Spinal cord (tissue), 10 donors: ENCODE measurements at places on chromosomes 7 and 10. TPM values are rescaled to one million over a fixed set of nuclear protein-coding genes. Genes with fewer than 3 reads are reported as not detected.
A peak's percentile ranks its signal among the peaks of the same experiment; 100 is the strongest.

The FBXO24 gene
- 0.40 TPM for total RNA-seq

The WDFY4 gene
- 3.8 TPM for total RNA-seq

The HDAC9 gene
- total RNA-seq: 27.8 TPM

The OPN4 gene
- total RNA-seq: not detected

The FFAR4 gene
- total RNA-seq: 0.30 TPM

The SYCE1 gene
- total RNA-seq: 0.83 TPM

The TEX36 gene
- 0.40 TPM for total RNA-seq

DNA sequence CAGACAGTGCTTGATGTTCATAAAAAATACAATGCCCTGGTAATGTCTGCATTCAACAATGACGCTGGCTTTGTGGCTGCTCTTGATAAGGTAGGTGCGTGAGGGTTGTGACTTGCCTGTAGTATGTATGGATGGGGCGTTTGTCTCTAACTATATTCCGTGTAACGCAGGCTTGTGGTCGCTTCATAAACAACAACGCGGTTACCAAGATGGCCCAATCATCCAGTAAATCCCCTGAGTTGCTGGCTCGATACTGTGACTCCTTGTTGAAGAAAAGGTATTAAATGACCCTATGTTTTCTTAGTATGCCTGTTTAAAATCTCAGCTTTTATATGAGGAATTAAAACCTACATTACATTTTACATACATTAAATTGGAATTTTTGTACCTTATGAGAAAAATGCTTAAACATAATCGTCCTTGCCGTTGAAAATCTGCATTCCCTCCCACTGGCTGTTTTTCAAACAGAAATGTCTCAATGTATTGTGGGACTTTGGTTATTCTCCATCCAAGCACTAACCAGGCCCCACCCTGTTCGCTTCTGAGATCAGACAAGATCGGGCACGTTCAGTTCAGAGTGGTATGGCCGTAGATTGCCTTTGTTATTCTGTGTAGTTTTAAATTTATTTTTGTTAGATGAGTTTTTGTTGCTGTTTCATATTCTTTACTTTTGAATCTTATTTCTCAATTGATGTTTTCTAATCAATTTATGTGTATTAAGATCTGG, 85.3 kb downstream of the CUL1 start:
- H3K4me3 ChIP-seq: no peak overlapping the region
- H3K36me3 ChIP-seq: peaks cover 35% of the 10 kb centered on the region
- no peak overlapping the region for H3K27ac ChIP-seq
- H3K27me3 ChIP-seq: no peaks in the 10 kb centered on the region
- DNase-seq: no peak

GRCh38 chr7:104106108-104106905, 101.5 kb downstream of the ORC5 start:
- no peaks in the 10 kb centered on the region for H3K27me3 ChIP-seq
- no peak overlapping the region for H3K4me3 ChIP-seq
- no peak overlapping the region for H3K27ac ChIP-seq
- no peaks in the 10 kb centered on the region for H3K4me1 ChIP-seq
- no peak for DNase-seq

DNA sequence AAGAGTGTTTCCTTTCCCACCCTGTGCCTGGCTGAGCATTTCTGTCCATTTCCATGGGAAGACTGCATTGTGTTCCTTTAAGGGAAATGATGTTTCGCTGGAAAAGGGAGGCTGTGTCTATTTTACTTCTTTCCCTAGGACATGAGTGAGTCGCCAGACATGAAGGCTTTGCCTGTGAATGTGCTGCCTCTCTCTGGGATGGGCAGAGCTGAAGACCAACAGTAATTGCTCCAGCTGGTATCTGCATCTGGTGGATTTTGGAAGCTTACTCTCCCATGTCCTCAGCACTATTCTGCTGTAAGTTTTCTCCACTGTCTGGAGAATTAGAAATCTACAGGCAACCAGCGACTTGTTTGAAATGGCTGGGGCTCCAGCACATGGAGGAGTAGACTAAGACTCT, 264.6 kb upstream of the BMPER start:
- no peak overlapping the region for H3K27ac ChIP-seq
- no peaks in the 10 kb centered on the region for H3K27me3 ChIP-seq
- no peak overlapping the region for H3K4me3 ChIP-seq
- no peaks in the 10 kb centered on the region for H3K36me3 ChIP-seq
- H3K4me1 ChIP-seq: no peaks in the 10 kb centered on the region

DNA sequence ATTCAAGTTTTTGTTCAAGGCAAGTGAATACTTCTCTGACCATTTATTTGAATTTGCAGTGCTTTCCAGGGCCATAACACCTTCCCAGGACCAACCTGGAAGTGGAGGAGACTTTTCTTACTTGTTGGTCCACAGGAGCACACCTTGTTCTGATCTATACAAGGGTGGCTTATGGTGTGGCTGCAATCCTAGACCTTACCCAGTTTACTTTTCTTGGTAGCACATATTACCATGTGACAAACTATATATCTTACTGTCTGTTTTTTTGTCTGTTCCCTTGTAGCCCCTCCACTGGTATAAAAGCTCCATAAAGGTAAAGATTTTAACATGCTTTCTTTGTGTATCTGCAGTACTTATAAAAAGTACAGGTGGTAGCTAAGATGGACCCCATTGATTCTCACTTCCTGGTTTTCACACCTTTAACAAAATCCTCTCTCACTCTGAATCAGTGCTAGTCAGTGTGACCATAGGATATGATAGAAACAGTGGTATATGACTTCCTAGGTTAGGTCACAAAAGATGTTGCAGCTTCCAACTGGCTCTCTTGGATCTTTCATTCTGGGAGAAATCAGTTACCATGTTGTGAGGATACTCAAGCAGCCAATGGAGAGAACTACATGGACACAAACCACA, 5.6 kb upstream of the ASB4 start:
- H3K27ac ChIP-seq: no peak overlapping the region
- no peaks in the 10 kb centered on the region for H3K27me3 ChIP-seq
- H3K4me1 ChIP-seq: no peaks in the 10 kb centered on the region
- no peak overlapping the region for H3K4me3 ChIP-seq

DNA sequence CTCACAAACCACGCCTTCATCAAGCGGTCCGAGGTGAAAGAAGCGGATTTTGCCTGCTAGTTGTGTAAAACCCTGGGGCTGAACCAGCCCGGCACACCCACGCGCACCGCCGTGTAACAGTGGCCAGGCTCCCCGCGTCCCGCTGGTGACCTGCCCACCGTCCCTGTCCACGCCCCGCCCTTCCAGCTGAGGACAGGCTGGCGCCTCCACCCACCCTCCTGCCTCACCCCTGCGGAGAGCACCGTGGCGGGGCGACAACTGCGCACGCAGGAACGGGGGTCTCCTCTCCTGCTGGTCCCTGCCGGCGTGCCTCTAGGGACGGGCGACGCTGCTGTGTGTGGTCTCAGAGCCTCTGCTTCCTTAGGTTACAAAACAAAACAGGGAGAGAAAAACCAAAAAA, 16.9 kb upstream of the TSPAN33 start:
- no peaks in the 10 kb centered on the region for H3K36me3 ChIP-seq
- peaks cover 2% of the 10 kb centered on the region for H3K4me1 ChIP-seq
- no peak overlapping the region for H3K27ac ChIP-seq
- no peak overlapping the region for H3K4me3 ChIP-seq
- H3K27me3 ChIP-seq: peaks cover 10% of the 10 kb centered on the region
- no peak for DNase-seq

GRCh38 chr10:124732931-124733570, 11.1 kb downstream of the FAM53B start:
- no peak overlapping the region for H3K4me3 ChIP-seq
- DNase-seq: no peak
- peak overlapping the region; percentile 17 for H3K27ac ChIP-seq

- no peak for DNase-seq
- no peaks in the 10 kb centered on the region for H3K4me1 ChIP-seq
- H3K4me3 ChIP-seq: no peak overlapping the region
- H3K27ac ChIP-seq: no peak overlapping the region
- no peaks in the 10 kb centered on the region for H3K27me3 ChIP-seq
These were observed 9.3 kb upstream of the PPP1R3A start for GRCh38 chr7:113928112-113928511.

DNA sequence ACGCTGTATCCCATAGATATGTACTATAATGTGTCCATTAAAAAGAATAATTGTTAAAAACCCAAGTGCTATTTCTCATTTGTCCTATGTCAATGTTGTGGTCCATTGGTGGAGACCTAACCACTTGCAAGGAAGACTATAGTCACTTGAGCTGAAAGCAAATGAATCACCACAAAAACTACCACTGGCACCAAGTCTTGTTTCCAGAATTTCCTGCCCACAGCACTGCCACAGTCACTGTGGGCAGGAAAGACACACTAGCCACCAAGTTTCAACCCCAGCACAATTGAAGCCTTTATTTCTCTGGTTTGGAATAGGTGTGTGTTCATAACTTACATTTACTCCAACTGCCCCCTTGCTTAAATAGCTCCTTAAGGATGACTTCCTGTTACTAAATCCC, 12.4 kb downstream of the DIP2C start:
- H3K27ac ChIP-seq: no peak overlapping the region
- no peaks in the 10 kb centered on the region for H3K27me3 ChIP-seq
- no peak overlapping the region for H3K4me3 ChIP-seq
- peaks cover 6% of the 10 kb centered on the region for H3K36me3 ChIP-seq
- DNase-seq: no peak
- peaks cover 25% of the 10 kb centered on the region for H3K4me1 ChIP-seq

GRCh38 chr10:97333601-97334369, 744 bp downstream of the FRAT2 start:
- no peak overlapping the region for H3K27ac ChIP-seq
- peaks cover 4% of the 10 kb centered on the region for H3K36me3 ChIP-seq
- DNase-seq: peak; percentile 60

DNA sequence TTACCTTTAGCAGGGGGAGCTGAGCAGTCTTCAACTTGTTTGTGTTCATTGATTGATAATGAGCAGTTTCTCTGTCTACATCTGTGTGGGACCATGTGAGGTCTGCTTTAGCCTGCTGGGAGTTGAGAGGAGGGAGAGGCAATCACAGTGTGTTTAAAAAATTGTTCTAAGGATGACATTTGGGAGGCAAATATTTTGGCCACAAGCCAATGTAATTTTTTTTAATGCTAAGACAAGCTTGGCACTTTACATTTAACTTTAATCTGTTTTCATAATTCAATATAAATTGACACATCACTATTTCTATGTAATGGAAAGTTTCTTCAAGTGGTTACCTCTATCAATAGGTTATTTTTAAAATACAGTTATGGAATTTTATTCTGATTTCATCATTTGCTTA, 55.9 kb upstream of the SEMA3A start:
- DNase-seq: no peak
- no peak overlapping the region for H3K27ac ChIP-seq
- H3K4me1 ChIP-seq: no peaks in the 10 kb centered on the region
- H3K27me3 ChIP-seq: no peaks in the 10 kb centered on the region
- no peaks in the 10 kb centered on the region for H3K36me3 ChIP-seq
- no peak overlapping the region for H3K4me3 ChIP-seq

- no peaks in the 10 kb centered on the region for H3K27me3 ChIP-seq
- H3K4me1 ChIP-seq: no peaks in the 10 kb centered on the region
- no peak overlapping the region for H3K4me3 ChIP-seq
- DNase-seq: no peak
These were observed 80.8 kb upstream of the KLF14 start for GRCh38 chr7:130814778-130815335.

DNA sequence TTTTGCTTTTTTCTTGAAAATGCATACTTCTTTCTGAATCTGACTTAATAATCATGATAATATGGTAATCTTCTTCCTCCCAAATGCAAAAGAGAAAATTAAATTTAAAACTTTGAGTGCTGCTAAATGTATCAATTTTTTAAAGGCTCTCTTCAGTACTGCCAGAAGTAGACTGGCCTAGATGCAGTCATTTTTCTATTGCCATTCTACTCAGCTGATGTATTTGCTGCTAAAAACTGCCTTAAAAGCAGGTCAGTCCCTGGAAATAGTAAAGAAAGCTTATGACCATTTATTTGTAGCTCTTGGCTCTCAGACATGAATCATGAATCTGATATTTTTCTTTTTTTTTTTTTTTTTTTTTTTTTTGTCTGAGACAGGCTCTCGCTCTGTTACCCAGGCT, 28.5 kb downstream of the NAPEPLD start:
- no peaks in the 10 kb centered on the region for H3K36me3 ChIP-seq
- no peak overlapping the region for H3K27ac ChIP-seq
- DNase-seq: no peak
- H3K27me3 ChIP-seq: no peaks in the 10 kb centered on the region

GRCh38 chr7:69878015-69878414, 279.7 kb downstream of the AUTS2 start:
- H3K4me1 ChIP-seq: no peaks in the 10 kb centered on the region
- no peaks in the 10 kb centered on the region for H3K36me3 ChIP-seq
- no peak overlapping the region for H3K4me3 ChIP-seq
- DNase-seq: no peak
- H3K27ac ChIP-seq: no peak overlapping the region
- H3K27me3 ChIP-seq: no peaks in the 10 kb centered on the region

- DNase-seq: no peak
- no peak overlapping the region for H3K4me3 ChIP-seq
These were observed 209.1 kb upstream of the ZNF722 start for GRCh38 chr7:63789378-63790176.

GRCh38 chr7:90816511-90817142, 220.5 kb downstream of the CDK14 start:
- no peaks in the 10 kb centered on the region for H3K36me3 ChIP-seq
- no peak overlapping the region for H3K4me3 ChIP-seq
- no peak for DNase-seq
- no peaks in the 10 kb centered on the region for H3K4me1 ChIP-seq
- H3K27me3 ChIP-seq: no peaks in the 10 kb centered on the region
- no peak overlapping the region for H3K27ac ChIP-seq

GRCh38 chr10:84844461-84844860, 516.1 kb downstream of the CCSER2 start:
- no peak for DNase-seq
- H3K4me1 ChIP-seq: peaks cover 8% of the 10 kb centered on the region
- no peak overlapping the region for H3K27ac ChIP-seq
- H3K27me3 ChIP-seq: no peaks in the 10 kb centered on the region

GRCh38 chr7:38932509-38933168, 23.6 kb upstream of the VPS41 start:
- no peak overlapping the region for H3K4me3 ChIP-seq
- no peaks in the 10 kb centered on the region for H3K27me3 ChIP-seq
- no peak overlapping the region for H3K27ac ChIP-seq
- no peaks in the 10 kb centered on the region for H3K4me1 ChIP-seq
- no peaks in the 10 kb centered on the region for H3K36me3 ChIP-seq
- peak; percentile 50 for DNase-seq

DNA sequence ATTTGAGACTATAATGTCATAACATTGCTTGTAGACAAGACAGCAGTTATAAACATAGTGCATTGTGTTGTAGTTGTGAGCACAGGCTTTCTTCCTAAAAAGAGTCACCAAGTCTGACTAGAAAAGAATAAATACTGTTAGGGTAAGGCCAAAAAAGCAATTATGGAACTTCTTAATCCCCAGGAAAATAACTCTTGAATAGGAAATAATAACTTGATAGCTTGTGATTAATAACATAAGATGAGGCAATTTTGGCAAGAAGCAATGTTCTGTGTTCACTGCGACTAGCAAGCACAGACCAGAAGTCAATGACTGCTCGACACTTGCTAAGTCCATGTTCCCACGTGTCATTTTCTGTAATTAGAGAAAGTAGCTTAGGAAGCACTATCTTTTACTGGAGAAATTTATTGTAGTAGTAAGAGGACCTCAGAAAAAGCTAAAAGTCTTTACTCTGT, 97.1 kb downstream of the AGMO start:
- no peak overlapping the region for H3K27ac ChIP-seq
- DNase-seq: no peak
- no peaks in the 10 kb centered on the region for H3K4me1 ChIP-seq
- no peak overlapping the region for H3K4me3 ChIP-seq
